ENCODE measurements at places on chromosomes 7 and 10.

DNA sequence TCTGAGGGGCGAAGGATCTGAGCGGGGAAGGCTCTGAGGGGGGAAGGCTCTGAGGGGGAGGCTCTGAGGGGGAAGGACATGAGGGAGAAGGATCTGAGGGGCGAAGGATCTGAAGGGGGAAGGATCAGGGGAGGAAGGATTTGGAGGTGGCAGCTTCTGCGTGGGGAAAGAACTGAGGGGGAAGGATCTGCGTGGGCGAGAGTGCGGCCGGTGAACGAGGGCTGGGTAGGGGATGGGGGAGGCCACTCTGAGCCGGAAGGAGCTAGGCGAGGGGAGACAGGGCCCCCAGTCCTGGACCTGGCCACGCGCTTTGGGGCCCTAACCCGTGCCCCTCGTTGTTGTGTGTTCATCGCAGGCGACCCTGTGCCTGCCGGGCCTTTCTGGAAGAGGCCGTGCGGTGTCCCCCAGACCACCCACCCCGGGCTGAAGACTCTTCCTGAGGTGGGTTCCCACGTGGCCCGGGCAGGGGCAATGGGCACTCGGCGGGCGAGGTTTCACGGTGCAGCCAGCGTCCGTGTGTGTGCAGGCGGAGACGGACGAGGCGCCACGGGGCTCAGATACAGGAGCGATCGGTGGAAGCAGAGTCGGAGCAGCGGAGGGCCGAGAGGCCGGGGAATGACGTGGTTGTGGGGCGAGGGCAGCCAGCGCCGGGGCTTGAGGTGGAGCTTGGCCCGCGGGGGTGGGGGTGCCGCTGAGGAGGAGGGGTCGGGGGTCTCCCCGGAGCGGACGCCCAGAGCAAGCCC, 2.0 kb downstream of the CALY start:
- DNase-seq, result no peak

- no peak for DNase-seq
Measured at GRCh38 chr10:99421233-99421739, 9.1 kb downstream of the GOT1 start.

DNA sequence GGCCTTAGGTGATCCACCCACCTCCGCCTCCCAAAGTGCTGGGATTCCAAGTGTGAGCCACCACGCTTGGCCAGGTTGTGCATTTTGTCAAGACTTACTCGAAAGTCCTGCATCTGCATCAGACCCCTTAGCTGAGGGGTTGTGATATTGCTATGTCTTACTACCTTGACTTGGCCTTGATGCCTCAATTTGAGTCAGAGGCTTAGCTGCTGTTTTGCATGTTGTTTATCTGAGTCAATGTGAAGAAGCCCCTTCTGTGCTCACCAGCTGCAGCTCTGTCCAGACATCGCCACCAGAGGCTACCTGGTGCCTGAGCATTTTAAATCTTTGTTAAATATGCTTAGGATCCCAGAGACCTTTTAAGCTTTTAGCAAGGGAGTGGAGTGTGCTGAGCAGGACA, 18.1 kb downstream of the UBE2D4 start:
- DNase-seq, result no peak

GRCh38 chr7:19242246-19242645, 97.0 kb upstream of the FERD3L start:
- no peak for DNase-seq

- DNase-seq, result no peak
Measured at GRCh38 chr10:1600861-1601260, 136.5 kb downstream of the ADARB2 start.

DNA sequence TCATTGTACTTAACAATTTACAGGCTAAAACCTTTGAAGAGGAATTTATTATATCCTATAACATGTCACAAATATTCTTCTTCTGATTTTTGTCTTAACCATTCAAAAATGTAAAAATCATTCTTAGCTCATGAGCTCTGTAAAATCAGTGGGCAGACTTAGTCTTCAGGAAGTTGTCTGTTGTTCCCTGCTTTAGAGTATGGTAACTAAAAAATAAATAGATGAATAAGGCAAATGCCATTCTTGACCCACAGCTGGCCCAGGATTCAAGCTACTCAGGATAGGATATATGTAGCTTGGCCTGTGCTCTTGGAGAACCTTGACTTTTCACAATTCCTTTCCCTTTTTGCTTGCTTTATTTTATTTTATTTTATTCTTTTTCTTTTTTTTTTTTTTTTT, 51.5 kb downstream of the LRRC4 start:
- DNase-seq, result no peak

Data from right renal cortex interstitium (tissue), 3 donors.